ENCODE measurements at places on chromosomes 3 and 15.
A peak's percentile ranks its signal among the peaks of the same experiment; 100 is the strongest.

GRCh38 chr3:42066516-42067181 lies 24.5 kb upstream of the TRAK1 start:
- peak; percentile 50 for DNase-seq

DNA sequence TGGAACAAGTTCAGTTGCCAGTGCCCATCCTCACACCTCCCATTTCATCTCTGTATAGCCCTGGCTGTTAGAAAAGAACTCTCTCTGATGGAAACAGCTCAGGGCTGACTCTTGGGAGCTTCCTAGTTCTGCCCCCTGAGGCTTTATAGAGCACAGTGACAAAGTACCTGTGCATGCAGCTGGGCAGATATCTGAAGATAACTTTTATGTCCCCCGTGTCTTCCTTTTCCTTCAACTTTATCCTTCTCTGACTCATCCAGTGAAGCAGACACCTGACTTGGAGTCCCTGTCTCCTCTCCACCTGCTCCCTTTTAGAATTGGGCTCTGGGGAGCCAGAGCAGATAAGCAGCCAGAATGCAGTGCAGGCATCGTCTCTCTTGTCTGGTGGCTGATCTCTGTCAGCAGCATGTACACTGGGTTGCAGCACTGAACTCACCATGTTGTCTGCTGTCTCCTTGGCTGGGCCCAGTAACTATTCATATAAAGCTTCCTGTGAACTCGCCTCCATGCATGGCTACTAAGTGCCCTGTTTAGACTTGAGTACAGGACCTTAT lies 53.9 kb upstream of the PLXNA1 start:
- no peak for DNase-seq

DNA sequence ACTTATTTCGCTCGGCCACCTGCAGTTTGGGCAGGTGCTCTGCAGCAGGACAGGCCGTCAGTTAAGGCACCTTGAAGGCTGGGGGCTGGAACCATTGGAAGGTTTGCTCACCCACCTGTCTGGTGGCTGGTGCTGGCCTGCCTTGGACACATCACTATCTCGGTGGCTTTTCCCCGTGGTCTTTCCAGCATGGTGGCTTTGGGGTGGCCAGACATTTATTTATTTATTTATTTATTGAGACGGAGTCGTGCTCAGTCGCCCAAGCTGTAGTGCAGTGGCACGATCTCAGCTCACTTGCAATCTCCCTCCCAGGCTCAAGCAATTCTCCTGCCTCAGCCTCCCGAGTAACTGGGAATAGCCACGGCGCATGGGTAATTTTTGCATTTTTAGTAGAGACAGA lies 11.7 kb downstream of the ISG20 start:
- DNase-seq = no peak

GRCh38 chr3:148682997-148683396 lies 14.7 kb upstream of the AGTR1 start:
- DNase-seq = no peak

DNA sequence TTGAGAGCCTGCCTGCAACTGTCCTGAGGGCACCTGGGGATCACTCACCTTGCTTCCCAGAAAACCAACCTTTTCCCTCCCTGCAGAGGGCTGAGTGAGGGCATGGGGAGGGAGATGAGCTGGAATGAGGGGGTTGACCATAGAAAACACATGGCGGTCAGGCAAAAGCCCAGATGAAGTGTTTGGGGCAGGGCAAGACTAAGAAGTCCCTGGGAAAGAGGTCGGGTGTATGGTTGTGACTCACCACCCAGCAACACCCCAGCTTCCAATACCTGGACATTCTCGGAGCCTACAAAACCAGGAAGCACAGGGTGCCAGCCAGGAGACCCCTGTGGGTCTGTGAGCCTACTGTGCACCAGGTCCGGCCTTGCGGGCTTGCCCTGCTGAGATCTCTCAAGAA lies 95.3 kb upstream of the ATP2B2 start:
- no peak for DNase-seq

GRCh38 chr3:155079746-155080487 lies at the start of gene MME:
MME (plus strand) TSS chr3:155080319; CDS start chr3:155084168, 3,849 bp downstream.
- DNase-seq = peak; percentile 43

DNA sequence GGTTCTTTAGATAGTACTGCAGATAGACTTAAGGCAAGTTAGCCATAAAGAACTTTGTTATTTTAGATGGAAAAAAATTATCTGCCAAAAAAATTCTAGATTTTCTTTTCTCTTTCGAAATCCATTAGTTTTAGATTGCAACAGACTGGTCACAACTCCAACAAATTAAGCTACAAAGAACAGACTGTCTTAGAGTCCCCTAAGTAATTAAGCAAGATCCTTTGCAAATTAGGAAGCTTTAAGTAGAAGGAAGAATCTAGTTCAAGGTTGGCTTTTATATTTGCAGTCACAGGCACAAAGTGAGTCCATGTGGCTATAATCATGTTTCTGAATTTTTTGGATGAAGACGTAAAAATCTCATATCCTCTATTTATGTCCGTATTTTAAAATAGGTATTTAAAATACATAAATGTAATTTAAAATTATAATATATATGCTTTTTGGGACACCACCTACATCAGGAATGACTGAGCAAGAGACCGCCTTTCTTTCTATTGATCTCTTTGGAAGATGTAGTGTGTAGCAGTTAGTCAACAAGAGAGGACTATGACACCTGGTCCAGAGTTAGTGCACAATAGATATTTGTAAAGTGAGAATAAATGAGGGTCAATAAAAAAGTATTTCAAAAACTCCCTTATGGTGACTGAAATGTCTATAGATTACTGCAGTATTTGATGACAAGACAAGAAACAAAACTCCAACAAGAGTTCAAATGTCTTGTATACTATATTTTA lies 34.4 kb downstream of the TMEM45A start:
- DNase-seq = no peak
